AG10803 (cell line): ENCODE measurements at places on chromosomes 2 and 18.

- DNase-seq: no peak
These were observed 26.0 kb downstream of the TRABD2A start for GRCh38 chr2:84854850-84855249.

DNA sequence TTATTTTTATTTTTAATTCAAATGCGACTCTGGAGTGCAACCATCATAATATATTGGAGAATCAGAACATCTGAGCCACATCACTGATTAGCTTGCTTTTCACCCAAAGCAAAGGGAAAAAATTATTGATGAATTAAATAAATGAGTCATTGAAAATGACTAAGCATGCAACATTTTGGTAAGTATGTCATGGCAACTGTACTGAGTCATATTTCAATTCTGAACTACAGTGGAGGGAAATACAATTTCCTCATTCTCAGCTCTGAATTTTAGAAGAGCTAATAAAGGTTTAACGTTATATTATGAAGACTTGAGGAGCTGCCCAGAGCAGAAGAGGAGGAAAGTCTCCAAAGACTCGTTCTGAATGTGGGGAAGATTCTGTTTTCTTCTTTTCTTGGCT, 89.6 kb upstream of the CCDC68 start:
- peak; percentile 55 for DNase-seq

DNA sequence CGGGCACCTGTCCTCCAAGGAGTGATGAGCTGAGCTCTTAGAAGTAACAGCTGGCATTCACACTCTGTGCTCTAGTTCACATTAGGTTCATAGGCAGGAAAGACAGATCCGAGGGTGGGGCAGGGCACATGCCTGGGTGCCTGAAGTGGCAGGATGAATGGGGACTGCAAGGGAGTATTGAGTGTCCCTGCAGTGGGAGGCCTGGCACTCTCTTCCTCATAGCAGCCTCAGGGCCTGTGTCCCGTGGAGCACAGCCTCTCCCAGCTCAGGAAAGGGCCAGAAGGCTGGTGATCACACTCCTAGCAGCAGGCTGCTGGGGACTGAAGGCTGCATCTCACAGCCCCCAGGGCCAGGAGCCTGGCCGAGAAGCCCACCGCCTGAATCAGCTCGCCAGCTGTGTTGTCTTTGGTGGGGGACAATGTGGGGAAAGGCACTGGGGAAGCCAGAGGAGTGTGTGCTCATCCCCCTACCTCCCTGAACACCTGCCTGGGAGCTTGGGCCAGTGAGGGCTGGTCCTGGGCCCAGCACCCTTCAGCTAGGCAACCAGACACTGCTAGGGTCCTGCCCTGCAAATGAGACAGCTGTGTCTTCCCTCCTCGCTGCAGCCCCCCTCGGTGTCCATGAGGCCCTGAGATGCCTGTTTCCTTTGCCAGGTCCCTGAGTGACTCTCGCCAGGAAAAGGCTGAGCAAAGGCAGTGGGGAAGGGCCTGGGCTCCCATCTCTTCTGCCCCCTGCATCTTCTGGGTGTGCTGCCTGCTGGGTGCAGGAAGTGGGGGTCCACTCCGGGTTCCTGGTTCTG, 48.2 kb upstream of the HS6ST1 start:
- DNase-seq: no peak

- DNase-seq: no peak
These were observed 396.7 kb upstream of the MMADHC start for GRCh38 chr2:149984311-149984710.

- no peak for DNase-seq
These were observed 344.2 kb downstream of the ERBB4 start for GRCh38 chr2:212194396-212194795.

DNA sequence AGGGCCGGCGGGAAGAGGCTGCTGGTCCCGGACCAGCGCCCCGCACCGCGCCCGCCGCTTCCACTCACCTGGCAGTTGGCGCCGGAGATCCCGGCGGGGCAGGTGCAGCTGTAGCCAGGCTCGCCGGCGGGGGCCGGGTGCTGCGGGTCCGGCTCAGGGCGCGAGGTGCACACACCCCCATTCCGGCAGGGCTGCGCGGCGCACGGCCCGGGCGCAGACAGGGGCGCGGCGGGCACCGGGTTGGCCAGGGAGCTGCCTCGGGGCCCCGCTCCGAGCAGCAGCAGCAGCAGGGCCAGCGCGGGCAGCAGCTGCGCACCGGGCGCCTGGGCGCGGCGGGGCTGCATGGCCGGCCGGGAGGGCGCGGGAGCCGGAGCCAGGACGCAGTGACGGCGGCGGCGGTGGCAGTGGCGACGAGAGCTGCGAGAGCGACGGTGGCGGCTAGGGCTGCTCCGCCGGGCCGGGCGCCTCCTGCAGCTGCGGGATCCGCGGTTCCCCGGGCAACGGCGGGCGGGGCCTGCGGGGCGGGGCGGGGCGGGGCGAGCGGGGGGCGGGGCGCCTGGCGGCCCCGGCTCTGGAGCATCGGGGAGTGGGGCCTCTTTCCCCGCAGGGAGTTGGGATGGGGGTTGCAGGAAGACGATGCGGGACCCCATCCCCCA, at the start of gene DNER:
Gene DNER (minus strand): TSS at position 476 of the 656 bp plus-strand sequence. CDS start 132 bp downstream, at position 344.
- DNase-seq: no peak

DNA sequence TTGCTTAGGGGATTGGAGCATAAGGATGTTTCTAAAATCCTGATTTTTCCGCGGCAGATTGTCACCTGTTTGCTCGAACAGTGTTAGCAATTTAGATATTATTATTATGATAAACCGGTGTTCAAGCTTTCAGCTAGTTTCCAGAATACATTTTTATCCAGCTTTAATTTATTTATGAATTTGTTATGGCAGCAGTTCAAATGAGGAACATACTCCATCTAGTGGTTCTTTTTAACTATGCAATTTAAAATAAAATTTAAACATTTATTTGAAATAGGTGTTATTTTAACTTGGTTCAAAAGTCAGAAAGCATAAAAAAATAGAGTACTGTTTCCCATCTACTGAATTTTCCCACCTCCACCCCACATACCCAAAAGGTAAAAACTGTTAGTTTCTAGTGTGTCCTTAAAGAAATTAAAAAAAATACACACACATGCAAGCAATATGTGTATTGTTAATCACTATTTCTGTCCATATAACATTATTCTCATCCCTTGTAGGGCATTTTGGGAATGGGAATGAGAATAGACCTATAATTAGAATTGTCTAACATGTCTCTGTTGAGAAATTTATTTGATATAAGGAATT, 23.2 kb downstream of the ACOXL start:
- DNase-seq: peak; percentile 6
